A549 (cell line): ENCODE measurements at places on chromosomes 12 and 14.

- peak; percentile 59 for DNase-seq
These were observed 54.2 kb upstream of the PTHLH start for GRCh38 chr12:28026701-28027100.

DNA sequence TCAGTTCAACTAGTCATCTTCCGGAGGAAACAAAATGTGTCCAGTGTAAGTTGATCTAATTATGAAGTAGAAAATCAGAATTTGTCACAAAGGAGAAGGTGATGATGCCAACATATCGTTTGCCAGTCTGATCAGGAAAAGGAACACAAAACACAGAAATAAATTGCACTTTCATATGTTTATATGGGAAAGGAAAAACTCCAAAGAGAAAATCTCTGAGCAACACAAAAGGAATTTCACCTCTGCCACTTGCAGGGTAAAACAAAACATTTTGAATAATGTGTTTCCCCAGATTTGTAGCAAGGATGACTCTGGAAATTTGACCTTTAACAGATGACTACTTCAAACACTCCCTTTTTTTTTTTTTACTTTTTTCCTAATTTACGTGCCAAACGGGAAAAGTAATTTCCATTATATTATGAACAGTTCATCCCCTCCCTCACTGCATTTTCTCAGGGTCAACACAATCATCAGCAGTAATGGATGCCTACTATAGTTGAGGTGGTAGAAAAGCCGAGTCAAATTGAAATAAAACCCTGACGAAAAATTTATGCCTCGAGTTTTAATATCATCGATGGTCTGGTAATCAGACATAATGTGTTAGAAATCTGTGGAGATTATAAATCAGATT is 25.6 kb downstream of the MGAT4C start:
- DNase-seq, result peak; percentile 11

DNA sequence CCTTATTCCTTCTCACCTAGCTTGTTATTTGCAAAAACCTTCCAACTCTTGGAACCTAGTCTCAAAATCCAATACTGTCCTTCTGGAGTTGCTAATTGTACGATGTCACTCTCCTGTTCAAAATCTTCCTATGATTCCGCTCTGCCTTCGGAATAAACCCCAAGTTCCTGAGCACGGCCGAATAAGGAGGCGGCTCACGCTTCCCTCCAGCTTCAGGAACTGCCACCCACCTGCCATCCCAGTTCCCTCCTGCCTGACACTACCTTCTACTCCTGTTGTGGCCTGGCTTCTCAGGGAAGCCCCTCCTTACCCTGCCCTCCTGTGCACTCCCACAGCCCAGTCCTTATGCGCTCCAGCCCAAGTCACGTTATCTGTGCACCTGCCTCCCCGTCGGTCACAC is 73.2 kb downstream of the SETD3 start:
- DNase-seq, result no peak

DNA sequence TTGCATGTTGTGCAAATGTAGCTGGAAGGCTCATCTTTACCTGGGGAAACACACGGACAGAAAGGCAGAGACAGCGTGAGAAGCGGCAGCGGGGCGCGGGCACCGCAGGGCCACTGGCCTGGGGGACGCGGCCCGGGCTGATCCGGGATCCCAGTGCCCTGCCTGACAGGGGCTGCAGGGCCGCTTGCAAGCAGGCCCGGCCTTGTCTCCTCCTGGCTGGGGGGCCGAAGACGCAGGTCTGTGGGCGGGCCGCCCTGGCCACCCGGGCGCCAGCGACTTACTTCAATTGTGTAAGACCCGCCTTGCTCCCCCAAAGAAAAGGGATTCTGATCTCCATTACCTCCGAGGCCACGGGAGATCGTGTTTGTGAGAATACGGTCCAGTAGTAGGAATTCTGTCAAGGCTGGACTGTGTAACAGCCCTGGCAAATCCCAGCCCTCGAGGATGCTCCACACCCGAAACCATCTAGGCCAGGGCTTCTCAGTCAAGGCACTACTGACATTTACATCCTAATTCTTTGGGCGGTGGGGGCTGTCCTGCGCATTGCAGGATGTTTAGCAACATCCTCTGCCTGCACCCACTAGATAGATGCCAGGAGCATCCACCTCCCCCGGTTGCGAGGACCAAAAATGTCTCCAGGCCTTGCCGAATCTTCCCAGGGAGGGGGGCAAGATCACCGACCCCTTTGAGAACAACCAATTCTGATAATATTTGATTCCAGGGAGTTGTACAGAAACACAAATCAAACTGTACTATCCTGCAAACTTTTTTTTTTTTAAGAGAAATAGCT is 95.6 kb downstream of the BCL11B start:
- DNase-seq, result no peak

- no peak for DNase-seq
These were observed 117.8 kb downstream of the PLXNC1 start for GRCh38 chr12:94265966-94266745.
